ENCODE measurements at places on chromosomes 12 and 14. TPM values are rescaled to one million over a fixed set of nuclear protein-coding genes. Genes with fewer than 3 reads are reported as not detected.

The OASL gene
- under 0.01 TPM for total RNA-seq

- DNase-seq = no peak
These were observed 45.7 kb downstream of the WDR20 start for GRCh38 chr14:102185360-102185759.

DNA sequence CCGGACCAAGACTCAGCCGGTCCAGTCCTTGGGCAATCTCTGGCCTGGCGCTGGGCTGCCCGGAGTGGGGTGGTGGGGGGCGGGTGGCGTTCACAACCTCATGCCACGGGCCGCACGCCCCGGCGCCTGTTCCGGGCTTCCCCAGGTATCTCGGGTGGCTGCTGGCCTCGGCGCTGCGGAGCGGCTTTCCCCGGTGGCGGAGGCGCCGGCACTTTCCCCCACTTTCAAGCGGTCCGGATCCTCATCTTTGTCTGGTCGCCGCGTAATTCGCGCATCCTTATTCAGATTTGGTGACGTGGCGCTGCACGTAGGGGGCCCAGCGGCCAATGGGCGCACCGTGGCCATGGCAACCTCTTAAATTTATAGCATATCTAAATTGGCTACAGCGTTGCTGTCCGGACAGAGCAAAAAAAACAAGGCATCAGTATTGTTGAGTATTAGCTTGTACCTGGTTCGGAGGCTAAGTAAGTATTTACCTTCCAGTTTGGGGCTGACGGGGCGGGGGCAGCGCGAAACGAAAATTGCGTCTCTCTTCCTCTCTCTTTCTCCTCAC is at the start of gene LHX5:
LHX5 (minus strand) TSS at position 253 of the 553 bp plus-strand sequence. CDS start 373 bp downstream, outside the sequence.
- no peak for DNase-seq

GRCh38 chr12:5803532-5803931 is 141.5 kb downstream of the ANO2 start:
- DNase-seq = no peak

- DNase-seq = no peak
These were observed 201.7 kb downstream of the NUAK1 start for GRCh38 chr12:105937009-105937408.

Data from fibroblast of villous mesenchyme (primary cell).